ENCODE measurements at places on chromosomes 4 and X.

DNA sequence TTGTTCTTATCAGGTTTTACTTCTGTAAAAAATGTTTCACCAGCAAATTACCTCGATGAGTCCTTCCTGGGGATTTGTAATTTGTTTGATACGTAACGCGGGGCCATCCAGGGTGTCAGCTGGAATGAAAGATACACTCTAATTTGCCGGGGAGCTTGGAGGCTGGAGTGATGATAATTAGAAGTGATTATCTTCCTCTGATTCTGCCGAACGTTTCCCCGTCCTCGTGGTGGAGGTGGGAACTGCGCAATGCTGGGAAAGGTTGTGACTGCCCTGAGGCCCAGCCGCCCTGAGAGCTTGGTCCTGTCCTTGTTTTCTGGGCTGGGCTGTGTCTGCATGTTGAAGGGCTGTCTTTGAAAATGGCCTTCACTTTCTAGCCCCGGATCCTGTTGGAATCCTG lies 48.0 kb downstream of the SORCS2 start:
- no peak for DNase-seq

GRCh38 chr4:41287852-41288251 lies 31.1 kb downstream of the UCHL1 start:
- no peak for DNase-seq

- no peak for DNase-seq
Observed at GRCh38 chrX:53184836-53185235, 40.2 kb downstream of the KDM5C start.

DNA sequence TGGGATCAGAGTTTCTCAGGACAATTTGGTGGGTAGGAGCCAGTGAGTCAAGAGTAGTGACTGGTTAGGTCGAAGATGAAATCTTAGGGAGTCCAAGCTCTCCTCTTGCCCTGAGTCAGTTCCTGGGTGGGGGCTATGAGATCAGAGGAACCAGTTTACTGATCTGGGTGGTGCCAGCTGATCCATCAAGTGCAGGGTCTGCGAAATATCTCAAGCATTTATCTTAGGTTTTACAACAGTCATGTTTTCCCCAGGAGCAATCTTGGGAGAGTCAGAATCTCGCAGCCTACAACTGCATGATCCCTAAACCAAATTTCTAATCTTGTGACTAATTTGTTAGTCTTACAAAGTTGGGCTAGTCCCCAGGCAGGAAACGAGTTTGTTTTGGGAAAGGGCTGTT lies 1833.2 kb upstream of the PCDH7 start:
- no peak for DNase-seq

DNA sequence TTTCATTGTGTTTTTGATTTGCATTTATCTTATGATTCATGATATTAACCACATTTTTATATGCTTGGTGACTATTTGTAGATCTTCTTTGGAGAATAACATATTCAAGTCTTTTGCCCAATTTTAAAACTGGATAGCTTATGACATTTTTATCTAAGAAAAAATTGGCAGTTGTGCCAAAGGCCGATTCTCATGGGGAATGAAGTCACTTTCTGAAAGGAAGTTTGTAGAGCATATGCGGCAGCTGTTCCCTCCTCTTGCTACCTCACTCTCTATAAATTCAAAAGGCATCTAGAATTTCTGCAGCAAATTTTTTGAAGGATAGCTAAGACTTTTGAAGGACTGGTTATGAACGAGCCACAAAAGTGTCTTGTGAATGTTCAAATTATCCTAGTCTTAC lies 2353.5 kb downstream of the ARAP2 start:
- DNase-seq = no peak

- DNase-seq = no peak
Observed at GRCh38 chr4:63906660-63907183, 502.5 kb downstream of the TECRL start.

DNA sequence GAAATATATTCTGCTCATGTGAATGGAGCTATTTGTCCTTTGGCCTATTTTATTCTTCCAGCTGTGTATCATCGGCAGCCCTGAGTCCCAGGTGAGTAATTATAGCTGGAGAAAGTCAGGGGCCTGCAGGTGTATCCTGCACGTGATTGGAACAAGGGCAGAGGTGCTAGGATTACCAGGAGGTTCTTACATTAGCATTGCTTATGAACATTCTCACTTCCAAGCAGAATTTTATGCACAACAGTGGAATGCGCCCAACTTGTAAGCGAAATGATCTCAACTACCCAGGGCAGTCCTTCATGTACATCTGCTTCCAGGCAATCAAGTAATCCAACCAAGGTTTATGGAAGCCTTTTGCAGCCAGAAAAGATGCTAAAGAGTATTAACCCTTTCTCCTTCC lies 68.9 kb upstream of the NRK start:
- no peak for DNase-seq

- no peak for DNase-seq
Observed at GRCh38 chr4:100174985-100175383, 15.3 kb downstream of the DDIT4L start.

DNA sequence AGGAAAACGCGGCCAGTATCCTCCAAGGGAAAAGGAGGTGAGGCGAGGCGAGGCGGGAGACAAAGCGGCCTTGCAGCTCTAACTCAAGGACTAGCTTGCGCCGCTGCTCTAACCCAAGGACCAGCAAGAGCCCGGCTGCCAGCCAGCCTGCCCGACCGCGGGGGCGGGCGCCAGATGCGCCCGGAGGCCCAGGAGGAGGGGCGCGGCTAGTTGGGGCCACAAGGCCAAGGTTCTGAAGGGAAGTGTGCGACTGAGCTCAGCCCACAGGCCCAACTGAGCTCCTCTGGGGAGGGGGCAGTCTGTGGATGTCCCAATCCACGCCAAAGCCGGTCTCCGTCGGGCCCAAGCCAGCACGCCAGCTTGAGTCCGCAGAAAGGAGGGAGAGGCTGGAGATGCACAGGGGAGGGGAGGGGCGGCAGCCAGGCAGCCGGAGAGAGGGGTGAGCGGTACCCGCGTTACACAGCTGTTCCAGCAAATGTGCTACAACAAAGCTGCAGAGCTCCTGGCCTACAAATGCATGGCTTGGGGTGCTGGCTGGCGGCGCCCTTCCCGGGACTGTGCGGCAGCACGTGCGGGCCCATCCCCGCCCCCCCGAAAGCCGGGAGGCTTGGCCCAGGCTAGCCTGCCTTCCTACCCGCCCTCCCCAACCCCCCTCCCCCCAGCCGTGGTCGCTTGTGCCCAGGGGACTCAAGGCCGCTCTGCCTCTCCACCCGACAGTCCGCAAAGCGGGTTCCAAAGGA lies 637 bp downstream of the AMER1 start:
- no peak for DNase-seq

DNA sequence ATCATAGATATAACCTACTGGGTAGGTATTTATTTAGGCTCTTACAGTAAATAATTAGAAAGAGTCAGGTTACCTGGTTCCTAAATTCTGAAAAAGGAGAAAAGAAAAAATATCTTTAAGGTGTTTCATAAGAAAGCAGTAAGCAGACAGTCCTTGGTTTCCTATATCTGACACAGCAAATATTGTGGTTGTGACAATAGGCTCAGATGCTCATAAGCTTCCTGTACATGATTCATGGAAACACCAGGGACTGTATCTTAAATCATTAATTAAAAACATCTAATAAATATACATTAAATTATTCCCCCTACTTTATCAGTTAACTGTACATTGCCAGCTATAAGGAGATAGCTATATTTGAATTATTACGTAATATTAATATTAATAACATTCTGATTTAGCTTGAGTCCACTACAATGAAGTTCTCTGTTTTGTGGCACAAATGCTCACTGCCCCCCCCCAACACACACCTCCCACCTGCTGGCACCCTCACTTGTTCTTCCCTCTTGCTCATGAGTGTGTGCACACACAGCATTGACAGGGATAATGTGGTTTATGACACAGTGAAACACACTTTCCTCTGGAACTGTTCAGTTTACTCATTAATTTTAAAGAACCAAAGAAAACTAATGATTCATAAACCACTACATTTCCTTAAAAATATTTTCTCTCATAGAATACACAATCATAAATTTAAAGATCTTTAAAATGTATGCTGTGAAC lies 187.4 kb downstream of the NR3C2 start:
- DNase-seq = no peak

GRCh38 chr4:791898-792625 lies 33.9 kb downstream of the CPLX1 start:
- DNase-seq = peak; percentile 22

- no peak for DNase-seq
Observed at GRCh38 chr4:151729731-151730559, 30.9 kb downstream of the GATB start.

DNA sequence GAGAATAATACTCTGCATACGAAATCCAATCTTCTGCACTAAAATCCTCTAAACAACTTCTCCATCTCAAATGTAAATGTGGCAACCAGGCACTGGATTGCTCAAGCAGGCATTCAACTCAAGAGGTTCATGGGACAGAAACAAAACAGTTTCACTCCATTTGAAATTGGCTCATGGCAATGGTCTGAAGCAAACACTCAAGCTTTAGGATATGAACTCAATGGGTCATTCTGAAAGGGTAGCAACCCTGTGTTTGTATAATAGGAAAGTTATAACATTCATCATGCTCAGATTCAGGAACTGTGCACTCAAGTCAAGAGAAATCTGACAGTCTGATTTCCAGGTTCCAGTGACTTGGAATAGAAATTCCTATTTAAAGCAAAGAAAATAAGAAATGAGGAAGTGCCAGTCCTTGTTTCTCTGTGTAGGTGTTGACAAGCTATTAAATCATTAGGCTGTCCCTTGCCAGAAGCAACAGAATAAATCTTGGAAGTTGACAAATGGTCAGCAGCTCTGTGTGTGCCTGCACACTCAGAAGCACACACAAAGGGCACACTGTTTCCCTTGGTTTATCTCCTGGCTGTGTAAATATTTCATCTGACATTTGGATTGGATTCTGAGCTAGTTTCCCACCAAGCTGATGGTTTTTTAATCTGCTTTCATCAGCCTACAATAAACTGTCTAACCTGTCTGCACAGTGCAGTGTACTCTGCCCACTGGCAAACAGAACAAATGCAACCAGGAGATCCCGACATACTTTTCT lies 75.9 kb upstream of the CITED1 start:
- DNase-seq = no peak

DNA sequence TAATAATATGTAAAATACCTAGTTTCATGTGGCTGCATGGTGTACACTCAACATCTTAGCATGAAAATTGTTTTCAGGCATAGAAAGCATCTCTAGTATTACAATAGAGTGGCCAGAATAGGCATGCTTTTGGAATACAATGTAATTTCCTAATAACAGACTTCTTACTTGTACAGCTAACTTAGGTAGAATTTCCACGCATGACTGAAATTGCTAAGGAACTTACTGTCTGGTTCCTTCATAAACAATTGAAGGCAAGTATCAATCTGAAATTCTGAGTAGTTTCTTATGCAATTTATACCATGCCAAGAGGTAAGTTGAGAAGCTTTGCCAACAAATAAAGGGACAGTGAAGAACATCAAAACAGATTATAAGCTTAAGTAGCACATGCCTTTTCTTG lies 26.7 kb downstream of the SULT1E1 start:
- no peak for DNase-seq

DNA sequence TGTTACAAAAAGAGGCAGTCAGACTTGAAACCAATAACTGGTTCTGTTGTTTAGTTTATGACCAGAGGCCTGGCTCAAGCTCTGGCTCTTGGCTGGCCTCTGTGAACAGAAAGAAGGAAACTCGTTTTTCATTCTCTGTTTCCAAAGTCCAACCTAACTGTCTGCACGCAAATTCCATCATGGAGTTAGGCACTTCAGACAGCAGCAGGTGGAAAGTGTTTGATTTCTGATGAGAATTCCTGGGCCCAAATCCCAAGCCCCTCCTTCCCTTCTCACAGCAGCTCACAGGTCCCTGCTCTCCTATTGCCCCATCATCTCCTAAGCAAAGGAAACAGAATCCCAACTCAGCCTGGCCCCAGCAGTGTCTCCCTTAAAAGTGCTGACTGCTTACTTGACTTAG lies 42.8 kb upstream of the FGF16 start:
- no peak for DNase-seq

DNA sequence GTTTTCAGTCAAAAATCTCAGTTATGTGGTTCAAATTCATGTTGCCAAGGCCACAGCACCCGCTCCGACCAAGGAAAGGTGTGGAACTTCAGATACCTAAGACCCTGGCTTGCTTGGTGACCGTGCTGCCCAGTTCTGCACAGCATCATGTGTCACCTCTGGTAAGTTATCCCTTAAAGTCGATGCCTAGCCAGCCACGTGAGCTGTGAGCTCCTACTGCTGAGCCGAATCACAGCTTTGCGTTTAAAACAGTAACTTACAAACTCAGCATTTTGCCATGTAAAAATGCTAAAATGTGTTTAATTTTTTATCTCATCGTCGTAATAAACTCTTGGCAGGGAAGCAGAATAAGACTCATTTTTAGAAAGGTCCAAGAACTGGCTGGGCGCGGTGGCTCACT lies 5.3 kb downstream of the TMEM271 start:
- DNase-seq = no peak

GRCh38 chr4:24884902-24885301 lies 27.9 kb downstream of the CCDC149 start:
- DNase-seq = no peak

GRCh38 chr4:40134206-40134917 lies 62.5 kb upstream of the RHOH start:
- DNase-seq = no peak

DNA sequence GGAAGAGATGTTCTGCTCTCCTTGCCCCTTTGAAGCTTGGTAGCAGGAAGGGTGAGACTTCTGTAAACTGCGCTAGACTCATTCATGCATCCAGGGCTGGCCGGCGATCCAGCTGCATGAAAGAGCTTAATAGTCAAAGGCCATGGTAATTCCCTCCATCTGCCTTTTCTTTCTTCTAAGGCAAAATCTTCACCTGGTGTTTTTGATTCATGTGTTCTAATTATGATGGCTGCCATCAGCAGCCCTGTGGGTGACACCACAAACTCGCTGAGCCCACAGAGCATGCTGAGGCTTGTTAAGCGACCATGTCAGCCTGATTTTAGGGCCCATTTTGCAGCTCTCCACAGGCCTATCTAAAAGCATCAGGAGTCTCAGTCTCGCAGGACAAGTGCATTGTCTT lies 450.1 kb upstream of the TENM3 start:
- no peak for DNase-seq

Data from activated T-helper 1 cell treated with Interleukin-2 at 50 U/mL for 16 hours (primary cell).